ENCODE measurements at places on chromosomes 13 and 19. TPM values are rescaled to one million over a fixed set of nuclear protein-coding genes. Genes with fewer than 3 reads are reported as not detected.

Gene PPAN
- 42.9 TPM for total RNA-seq

Gene ARHGAP33
- 4.9 TPM for total RNA-seq

Gene KCTD15
- total RNA-seq: 43.0 TPM

Gene TMEM255B
- total RNA-seq: 0.81 TPM

Gene GPR4
- 0.22 TPM for total RNA-seq

Gene ZNF729
- not detected for total RNA-seq

Gene ZNF91
- 0.60 TPM for total RNA-seq

Gene ZIK1
- not detected for total RNA-seq

Gene RAB3D
- 3.3 TPM for total RNA-seq

Gene ZNF235
- total RNA-seq: 3.5 TPM

Gene FAM124A
- total RNA-seq: 2.3 TPM

Gene MEDAG
- not detected for total RNA-seq

Gene C19orf67
- not detected for total RNA-seq

Gene GNA15
- not detected for total RNA-seq

Gene ADAT3
- total RNA-seq: 4.9 TPM

Gene KEAP1
- total RNA-seq: 47.3 TPM

Gene MAMSTR
- 0.30 TPM for total RNA-seq

Gene KRTDAP
- not detected for total RNA-seq

Gene CCL25
- total RNA-seq: not detected

Gene ZNF582
- 1.1 TPM for total RNA-seq

Gene PODNL1
- total RNA-seq: 1.5 TPM

Gene C1QTNF9B
- total RNA-seq: not detected

Gene NKPD1
- total RNA-seq: 0.26 TPM

Gene PSG3
- not detected for total RNA-seq

Gene KLK2
- total RNA-seq: not detected

Gene KIR3DL2
- not detected for total RNA-seq

Gene MYADM
- 291 TPM for total RNA-seq

Gene PSG1
- 0.30 TPM for total RNA-seq

Gene CEP89
- total RNA-seq: 45.8 TPM

All from A549 treated with GW870086 at 1 μM for 4 hours (cell line).